ENCODE measurements at places on chromosomes 7 and 10. TPM values are rescaled to one million over a fixed set of nuclear protein-coding genes. Genes with fewer than 3 reads are reported as not detected.

GRCh38 chr7:45384499-45384898, 189.7 kb upstream of the ADCY1 start:
- no peak for DNase-seq

Gene PCLO
- 1.2 TPM for total RNA-seq

Gene GHRHR
- total RNA-seq: not detected

- no peak for DNase-seq
Observed at GRCh38 chr10:132740588-132740987, 45.4 kb downstream of the NKX6-2 start.

GRCh38 chr10:69642747-69643146, 12.7 kb downstream of the FAM241B start:
- DNase-seq: no peak

GRCh38 chr7:51444936-51445335, 128.3 kb upstream of the COBL start:
- no peak for DNase-seq
